ENCODE measurements at places on chromosomes 12 and 14.

DNA sequence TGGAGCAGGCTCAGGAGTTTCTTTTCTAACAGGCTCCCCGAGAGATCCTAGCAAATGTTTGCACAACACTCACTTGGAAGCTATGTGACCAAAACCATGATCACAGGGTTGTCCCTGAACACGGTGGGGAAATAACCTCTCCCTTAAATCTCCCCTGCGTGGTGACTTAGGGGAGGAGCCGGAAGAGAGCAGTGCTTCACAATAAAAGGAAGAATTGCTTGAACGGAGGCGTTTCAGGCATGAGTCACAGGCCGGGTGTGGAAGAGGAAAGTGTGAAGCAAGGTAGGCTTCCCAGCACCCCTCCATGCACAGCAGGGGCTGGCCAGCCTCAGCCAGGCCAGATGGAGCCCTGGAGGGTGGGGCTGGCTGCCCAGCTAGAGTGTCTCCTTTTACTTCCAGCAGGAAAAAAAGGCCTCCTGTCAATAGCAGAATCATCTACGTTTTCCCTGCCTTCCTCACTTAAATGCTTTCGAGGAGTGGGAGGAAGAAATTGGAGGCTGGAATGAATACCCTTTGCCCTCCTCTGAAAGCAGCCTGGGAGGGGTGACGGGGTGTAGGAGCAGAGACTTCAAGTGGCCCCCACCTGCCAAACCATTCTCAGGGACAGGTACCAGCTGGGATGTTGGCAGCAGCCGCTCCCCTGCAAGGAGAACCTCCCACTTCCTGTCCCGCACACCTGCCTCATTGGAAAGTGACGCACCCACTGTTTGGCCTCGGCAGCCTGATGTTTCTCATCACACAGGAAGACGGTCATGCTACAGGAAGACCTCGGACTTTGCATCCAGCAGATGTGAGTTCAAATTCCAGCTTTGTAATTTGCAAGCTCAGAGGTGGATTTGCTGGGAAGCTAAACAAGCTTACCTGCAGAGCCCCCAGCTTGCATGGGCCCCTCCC lies 30.1 kb upstream of the PPP2R5C start:
- peak; percentile 87 for ATAC-seq

DNA sequence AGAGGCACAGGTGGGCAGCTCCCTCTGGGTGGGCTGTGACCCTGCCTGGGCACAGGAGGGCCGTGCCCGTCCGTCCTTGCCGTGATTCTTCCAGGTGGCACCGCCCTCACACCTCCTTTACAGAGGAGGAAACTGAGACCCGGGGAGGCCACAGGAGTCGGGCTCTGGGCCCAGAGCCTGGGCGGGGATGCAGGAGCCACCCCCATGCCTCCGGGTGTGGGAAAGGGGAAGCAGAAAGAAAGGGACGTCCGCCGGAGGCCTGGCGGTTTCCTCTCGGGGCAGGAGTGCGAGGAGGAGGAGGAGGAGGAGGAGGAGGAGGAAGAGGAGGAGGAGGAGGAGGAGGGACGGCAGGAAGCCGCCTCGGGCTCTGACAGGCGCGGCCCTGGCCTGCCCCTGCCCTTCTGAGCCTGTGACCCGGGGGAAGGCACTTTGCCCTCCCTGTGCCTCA lies 23.0 kb downstream of the SH2B3 start:
- ATAC-seq: no peak

DNA sequence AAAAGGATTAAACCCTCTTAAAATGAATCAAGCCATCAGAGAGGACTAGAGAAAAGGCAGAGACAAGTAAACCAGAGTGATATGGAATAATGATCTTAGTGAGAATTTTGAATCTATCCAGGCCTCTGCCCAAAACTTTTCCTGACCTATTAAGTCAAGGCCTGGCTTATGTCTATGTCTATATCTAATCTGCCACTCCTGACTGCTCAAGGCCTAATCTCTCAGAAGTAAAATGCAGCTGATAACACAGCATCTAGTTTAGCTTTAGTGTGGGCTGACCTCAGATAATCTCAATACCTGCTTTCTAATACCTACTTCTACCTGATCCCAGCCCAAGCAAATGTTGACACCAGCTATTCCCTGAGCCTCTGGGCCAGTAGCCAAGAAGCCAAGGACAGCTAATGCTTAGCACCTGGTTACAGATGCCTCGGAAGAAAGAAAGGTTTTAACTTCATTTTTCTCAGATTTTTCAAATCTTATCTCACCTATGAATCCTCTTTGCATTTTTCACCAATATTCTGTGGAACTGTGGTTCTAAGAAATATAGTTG lies 1472.5 kb upstream of the SEL1L start:
- ATAC-seq: no peak

DNA sequence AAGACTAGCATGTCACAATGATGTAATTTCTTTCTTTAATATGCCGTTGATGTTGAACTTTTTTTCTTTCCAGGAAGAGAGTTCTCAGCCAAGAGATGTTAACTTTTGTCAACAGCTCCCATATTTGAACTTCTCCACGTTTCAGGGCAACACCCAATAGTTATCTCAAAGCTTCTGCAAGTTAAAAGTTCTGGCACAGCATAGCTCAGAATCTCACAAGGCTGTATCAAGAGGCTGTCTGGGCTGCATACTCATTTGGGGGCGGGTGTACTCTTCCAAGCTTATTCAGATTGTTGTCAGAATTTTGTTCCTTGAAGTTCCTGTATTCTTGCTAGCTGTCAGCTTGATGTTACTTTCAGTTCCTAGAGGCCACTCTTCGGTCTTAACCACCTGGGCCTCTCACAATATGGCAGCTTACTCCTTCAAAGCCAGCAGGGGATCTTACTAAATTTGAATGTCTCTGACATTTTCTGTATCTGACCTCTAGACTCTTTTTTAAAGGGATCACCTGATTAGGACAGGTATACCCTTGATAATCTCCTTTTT lies 38.9 kb downstream of the KCNC2 start:
- ATAC-seq: no peak

DNA sequence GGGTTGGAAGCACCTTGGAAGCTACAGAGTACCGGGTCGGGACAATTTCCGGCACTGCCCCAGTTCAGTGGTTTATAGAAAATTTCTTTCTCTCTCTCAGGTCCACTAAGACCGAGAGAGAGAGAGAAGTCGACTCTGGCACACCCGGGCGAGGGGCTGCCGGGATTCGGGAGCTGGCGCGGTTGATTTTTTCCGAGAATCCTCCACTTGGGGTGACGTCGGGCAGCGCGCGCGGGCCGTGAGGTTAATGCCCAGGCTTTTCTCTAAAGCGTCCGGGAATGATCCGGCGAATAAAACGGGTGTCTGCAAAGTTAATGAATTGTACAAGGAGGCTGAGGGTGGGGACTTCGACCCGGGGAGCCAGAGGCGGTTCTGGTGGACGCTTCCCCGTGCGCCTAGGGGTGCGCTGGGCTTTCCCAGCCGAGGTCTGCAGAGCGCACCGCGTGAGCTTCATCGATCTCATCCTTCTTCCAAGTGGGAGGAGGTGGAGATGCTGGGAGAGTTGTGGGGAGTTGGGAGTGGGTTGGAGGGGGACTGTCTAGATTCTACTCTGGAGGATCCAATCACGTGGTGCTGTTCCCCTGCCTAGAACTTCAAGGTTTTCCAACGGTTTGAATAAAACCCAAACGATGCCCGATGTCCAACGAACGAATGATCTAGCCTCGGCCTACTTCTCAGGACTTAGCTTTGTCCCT lies 51.9 kb upstream of the TBX3 start:
- ATAC-seq: no peak

GRCh38 chr12:56565510-56566101 lies 44.0 kb downstream of the RBMS2 start:
- peak; percentile 92 for ATAC-seq

GRCh38 chr14:58238252-58239243 lies 6.1 kb upstream of the PSMA3 start:
- ATAC-seq: peak; percentile 24

DNA sequence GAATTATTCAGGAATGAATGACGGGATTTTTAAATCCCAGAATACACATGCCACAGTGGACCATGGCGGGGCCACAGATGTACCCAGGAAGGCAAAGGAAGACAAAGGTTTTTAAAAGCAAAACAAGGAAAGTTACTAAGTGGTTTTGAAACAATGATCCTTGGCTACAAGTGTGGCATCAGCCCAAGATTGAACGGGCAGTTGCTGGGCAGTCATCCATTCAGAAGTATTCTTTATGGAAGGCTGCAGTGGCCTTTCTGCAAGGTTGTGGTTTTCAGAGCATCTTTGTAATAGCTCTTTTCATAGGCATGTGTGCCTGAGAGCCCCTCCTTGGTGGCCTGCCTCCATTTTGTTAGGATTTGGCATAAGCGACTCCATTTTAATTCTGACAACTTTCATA lies 13.4 kb upstream of the IFI27 start:
- no peak for ATAC-seq

DNA sequence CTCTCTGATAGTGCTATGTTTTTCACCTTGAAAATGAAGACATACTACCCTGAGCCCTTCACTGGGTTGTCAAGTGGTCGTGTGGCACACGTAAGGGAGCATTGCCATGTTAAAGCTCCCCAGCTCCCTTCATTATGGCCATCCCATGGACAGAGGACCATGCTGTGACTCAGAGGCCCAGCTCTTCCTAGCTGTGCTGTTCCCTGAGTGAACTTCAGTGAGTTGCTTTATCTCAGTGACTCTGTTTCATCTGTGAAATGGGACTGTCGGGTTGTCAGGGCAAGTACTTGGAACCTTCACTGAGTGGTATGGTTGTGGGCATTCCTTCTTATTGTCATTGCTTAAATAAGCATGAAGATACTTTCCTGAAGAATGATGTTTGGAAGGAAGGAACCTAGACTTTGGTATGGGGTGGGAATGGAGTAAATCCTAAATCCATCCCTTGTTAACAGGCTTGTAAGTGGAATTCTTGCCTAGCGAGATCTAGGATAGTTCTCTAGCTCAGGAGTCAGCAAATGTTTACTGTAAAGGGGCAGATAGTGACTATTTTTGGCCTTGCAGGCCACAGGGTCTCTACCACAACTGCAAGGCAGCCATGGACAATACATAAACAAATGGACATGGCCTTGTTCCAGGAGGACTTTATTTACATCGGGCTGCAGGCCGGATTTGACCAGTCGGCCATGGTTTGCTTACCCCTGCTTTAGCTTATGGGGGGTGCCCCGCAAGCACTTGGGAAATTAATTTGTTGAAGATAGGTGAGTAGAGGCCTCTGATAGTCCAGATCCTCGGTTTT lies 283.5 kb downstream of the ZFP36L1 start:
- no peak for ATAC-seq

GRCh38 chr12:5171701-5172100 lies 128.0 kb downstream of the KCNA5 start:
- no peak for ATAC-seq

- ATAC-seq: no peak
Observed at GRCh38 chr12:127550271-127550670, 716.7 kb upstream of the TMEM132C start.

- ATAC-seq: peak; percentile 11
Observed at GRCh38 chr14:104827177-104828055, 26.5 kb downstream of the ZBTB42 start.

DNA sequence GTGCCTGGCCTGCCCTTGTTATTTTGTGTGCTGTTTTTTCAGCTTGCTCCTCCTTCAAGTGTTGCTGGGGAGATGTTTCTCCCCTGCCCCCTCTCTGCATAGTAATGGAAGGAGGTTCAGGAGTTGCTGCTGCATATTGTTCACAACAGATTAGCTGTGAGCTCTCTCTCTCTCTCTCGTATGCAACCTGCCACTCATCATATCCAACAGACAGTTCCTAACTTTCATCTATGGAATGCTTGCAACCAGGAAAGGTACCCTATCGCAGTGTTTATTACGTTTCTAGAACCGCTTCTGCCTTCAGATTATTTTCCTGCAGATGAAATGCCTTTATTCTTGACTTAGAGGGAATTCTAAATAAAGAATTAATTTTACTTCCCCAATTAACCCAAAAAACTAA lies 372.9 kb downstream of the RMST start:
- ATAC-seq: no peak

GRCh38 chr12:94640134-94640928 lies 10.0 kb downstream of the TMCC3 start:
- peak; percentile 45 for ATAC-seq

DNA sequence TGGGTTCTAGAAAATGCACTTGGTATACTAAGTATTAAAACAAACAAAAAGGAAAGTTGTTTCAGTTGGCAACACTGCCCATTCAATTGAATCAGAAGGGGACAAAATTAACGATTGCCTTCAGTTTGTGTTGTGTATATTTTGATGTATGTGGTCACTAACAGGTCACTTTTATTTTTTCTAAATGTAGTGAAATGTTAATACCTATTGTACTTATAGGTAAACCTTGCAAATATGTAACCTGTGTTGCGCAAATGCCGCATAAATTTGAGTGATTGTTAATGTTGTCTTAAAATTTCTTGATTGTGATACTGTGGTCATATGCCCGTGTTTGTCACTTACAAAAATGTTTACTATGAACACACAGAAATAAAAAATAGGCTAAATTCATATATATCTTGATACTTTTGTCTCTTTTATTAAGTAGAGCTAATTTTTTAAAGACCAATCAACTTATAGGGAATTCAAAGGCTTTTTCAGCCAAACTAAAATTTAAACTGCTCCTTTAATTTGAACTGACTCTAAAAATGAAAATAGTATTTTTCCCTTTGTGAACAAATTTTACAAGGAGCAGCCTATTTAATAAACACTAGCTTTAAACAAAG lies 2.8 kb downstream of the FOXG1 start:
- no peak for ATAC-seq

- peak; percentile 53 for ATAC-seq
Observed at GRCh38 chr12:6607751-6608591, 792 bp upstream of the CHD4 start.

GRCh38 chr12:71958993-71959578 lies 20.4 kb downstream of the TPH2 start:
- no peak for ATAC-seq

- ATAC-seq: peak; percentile 57
Observed at GRCh38 chr12:546920-547845, 87.4 kb downstream of the B4GALNT3 start.

GRCh38 chr14:52121441-52121840 lies 52.6 kb upstream of the NID2 start:
- no peak for ATAC-seq

Data from gastroesophageal sphincter (tissue), 4 donors.